ENCODE measurements at places on chromosomes 2 and 18.

GRCh38 chr2:77604953-77605929, 83.1 kb upstream of the LRRTM4 start:
- DNase-seq = no peak

- no peak for DNase-seq
These were observed 160.5 kb upstream of the APCDD1 start for GRCh38 chr18:10293966-10294365.

DNA sequence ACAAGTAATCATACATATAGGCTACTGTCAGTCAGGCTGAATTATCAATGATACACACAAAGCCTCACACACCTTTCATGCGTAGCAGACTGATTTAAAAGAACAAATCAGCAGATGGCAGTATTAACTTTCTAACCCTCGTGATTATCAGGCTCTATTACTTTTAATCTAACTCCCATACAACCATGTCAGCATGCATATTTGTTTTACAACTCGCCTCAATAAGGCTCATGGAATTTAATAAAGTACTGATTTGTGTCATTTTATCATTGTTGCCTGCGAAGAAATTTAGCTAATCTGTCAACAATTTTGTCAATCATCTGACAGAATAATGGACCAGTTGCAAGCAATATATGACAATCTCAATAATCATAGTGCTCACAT, 82.8 kb downstream of the SLC25A12 start:
- DNase-seq = no peak

DNA sequence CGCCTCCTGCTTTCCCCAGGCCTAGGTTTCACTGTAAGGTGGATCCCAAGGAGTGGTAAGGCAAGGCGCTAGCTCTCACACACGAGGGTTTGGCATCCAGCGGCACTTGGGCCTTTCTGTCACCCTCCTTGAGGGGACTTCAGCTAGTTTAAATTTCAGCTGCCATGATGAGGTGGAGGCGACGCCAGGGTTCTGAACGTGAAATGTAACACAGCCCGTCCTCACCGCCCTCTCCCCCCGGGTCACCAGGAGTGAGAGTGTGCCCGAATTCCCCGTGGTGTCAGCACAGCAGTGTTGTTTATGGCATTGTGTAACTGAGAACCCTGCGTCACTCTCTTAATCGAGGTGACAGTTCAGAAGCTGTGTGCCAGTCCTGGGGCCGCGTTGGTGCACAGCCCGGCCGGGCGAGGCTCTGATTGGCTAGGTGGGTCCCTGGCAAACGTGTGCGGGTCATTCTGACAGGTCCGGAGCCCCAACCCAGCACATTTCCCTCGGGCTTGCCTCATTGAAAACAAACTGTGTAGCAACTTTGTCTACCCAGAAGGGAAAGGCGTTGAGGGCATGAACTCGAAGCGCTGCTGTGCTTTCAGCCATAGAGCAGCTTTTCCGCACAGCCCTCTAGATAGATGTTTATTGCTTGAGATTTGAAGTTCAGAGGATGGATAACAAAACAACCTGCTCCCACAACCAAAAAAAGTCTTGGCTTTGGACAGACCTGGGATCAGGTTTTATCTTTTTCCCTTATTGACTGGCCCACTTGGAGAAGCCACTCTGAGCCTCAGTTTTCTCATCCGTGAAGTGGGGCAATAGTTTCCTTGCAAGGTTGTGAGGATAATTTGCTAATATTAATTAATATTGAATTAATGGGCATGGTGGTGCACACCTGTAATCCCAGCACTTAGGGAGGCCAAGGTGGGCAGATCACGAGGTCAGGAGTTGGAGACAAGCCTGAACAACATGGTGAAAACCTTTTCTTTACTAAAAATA, 4.9 kb downstream of the CIDEA start:
- DNase-seq = no peak

GRCh38 chr2:104200533-104201168, 653.3 kb upstream of the POU3F3 start:
- DNase-seq = no peak

Data from osteoblast (primary cell).